ENCODE measurements at places on chromosomes 12 and 14.
A peak's percentile ranks its signal among the peaks of the same experiment; 100 is the strongest.

- no peak for DNase-seq
Measured at GRCh38 chr12:76569685-76570604, 10.4 kb upstream of the OSBPL8 start.

DNA sequence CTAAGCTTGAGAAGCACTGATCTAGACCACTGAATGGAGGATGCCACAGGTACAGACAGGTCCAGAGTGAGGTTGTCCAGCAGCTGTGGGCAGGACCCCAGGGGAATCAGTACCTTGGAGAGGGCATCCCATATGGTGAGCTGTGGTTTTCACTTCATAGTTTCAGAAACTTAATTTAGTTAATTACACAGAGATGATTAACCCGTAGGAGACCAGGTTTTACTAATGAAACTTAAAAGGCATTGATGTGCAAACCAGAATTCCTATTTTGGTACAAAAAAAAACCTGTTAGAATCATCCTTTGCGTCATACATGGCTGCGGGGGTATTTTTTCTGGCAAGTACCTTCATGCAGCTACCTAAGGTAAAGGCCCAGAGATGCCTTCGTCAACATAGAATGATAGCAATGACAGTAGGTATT, 159.3 kb downstream of the DACT1 start:
- peak; percentile 43 for DNase-seq

- DNase-seq, result no peak
Measured at GRCh38 chr12:64091186-64091585, 130.9 kb downstream of the KICS2 start.

DNA sequence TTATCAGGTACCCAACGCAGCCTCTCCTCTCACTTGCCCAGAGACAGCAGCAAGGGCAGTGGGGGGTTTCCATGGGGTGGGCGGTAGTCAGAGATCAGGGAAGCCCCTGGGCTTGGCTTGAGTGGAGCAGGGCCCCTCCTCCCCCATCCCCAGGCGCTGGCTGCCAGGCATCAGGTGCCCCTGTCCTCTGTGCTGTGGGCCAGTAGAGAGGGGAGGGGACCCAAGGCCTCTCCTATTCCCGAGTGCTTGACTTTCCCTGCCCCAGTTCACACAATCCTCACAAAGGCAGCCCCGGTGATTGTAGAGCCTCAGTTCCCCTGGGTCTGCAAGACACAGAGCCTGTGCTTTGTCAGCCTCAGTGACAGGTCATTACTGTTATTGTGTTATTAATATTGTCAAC, 57.7 kb downstream of the MVK start:
- DNase-seq, result no peak

DNA sequence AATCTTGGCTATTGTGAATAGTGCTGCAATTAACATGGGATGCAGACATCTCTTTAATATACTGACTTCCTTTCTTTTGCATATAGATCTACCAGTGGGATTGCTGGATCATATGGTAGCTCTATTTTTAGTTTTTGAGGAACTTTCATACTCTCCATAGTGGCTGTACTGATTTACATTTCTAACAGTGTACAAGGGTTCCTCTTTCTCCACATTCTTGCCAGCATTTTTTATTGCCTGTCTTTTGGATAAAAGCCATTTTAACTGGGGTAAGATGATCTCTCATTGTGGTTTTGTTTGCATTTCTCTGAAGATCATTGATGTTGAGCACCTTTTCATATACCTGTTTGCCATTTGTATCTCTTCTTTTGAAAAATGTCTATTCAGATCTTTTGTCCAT, 8.4 kb downstream of the AMDHD1 start:
- no peak for DNase-seq

- no peak for DNase-seq
Measured at GRCh38 chr14:105867961-105868599, 341.7 kb downstream of the TMEM121 start.

DNA sequence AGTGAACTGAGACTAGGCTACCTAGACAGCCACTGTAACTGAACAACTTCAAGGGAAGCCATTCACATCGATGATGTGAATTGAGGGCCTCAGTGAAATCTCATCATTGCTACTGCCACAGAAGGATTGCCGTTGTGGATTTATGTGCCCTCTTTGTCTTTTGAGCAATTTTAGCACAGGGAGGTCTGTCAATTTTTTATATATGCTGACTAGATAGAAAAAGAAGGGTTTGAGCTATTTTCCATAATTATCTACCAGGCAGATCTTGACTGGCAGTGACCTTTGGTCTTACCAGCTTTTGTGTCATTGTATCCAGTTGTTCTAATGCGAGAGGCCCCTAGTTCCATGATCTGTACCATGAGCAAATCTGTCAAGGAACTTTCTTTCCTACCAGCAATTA, 179.4 kb downstream of the ERC1 start:
- DNase-seq, result no peak

DNA sequence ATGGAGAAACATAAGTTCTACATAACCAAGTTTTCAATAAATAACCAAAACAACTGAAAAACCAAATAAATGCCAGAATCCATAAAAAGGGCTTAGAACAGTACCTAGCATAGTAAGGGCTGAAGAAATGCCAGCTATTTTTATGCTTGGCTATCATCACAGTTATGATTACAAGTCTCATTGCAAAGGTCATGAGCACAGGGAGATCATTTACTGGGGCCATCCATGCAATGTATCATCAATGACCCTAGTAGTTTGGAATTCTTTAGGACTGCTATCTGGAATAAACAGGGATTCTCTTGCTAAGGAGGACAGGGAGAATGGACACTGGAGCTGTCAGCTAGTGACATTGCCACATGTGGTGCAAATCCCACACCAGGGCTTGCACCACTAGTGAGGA, 92.5 kb upstream of the NAP1L1 start:
- no peak for DNase-seq

DNA sequence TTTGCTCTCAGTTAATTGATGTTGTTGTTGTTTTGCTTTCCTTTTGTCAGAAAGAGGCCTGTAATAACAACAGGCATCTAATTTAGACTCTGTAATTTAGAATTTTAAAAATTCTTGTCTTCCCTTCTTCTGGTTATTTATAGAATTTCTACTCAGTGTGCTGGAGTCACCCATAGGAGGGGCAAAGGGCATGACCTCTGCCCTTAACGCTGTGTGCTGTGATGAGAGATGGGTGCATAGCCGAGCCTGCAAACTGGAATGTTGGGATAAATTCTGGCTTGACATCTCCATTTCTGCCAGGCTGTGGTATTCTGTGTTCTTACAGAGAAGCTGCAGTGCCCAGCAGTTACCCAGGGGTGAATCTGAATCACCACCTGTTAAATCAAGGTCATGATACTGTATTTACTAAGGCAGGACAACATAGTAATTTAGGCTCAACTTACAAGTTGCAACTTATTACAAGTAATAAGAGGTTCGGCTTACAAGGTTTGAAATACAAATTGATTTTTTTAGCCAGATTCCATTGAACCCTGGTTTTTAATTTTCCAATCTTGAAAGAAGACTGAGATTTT, 53.3 kb downstream of the TRAF3 start:
- no peak for DNase-seq

- DNase-seq, result no peak
Measured at GRCh38 chr12:104197264-104197663, 18.3 kb upstream of the TXNRD1 start.

- DNase-seq, result no peak
Measured at GRCh38 chr14:85556267-85556666, 26.3 kb downstream of the FLRT2 start.

GRCh38 chr12:53782093-53782703, 30.4 kb upstream of the CISTR start:
- no peak for DNase-seq

DNA sequence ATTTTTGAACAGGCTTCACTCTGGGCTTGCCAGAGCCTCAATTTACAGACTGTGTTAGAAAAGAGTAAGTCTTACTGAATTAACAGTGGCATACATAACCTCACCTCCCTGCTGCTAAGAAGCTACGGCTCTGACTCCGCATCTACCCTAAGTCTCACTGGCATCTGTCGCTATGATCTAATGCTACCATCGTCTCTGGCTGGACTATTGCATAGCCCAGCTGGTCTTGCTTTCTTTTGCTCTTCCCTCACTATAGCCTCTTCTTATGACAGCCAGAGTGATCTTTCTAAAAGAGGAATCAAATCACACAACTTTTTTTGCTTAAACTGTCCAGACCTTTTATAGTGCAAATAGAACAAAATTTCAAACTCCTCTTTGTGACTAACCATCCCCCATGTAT, 81.1 kb downstream of the SLC24A4 start:
- DNase-seq, result no peak

- no peak for DNase-seq
Measured at GRCh38 chr14:75589931-75590330, 11.5 kb downstream of the FLVCR2 start.

DNA sequence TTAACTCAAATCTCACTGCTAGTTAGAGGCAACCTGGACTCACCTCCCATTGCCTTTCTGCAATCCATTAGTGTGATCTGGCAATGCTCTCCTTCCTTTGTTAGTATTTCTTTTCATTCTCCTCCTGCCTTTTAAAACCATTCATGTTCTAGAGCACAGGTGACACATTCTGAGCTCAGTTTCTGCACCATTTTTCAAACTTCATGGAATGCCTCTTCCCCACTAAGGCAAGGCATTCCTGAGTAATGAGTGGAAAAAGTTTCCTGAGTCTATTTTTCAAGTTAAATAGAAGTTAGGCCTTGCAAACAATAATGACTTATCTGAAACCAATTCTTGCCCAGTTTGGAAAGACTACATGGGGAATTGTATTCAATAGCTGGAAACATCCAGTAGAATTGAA, 1001.8 kb downstream of the BCL11B start:
- no peak for DNase-seq

GRCh38 chr12:3834774-3835173, 38.4 kb downstream of the PARP11 start:
- no peak for DNase-seq

GRCh38 chr12:95820096-95820703, 29.6 kb upstream of the NTN4 start:
- DNase-seq, result no peak

DNA sequence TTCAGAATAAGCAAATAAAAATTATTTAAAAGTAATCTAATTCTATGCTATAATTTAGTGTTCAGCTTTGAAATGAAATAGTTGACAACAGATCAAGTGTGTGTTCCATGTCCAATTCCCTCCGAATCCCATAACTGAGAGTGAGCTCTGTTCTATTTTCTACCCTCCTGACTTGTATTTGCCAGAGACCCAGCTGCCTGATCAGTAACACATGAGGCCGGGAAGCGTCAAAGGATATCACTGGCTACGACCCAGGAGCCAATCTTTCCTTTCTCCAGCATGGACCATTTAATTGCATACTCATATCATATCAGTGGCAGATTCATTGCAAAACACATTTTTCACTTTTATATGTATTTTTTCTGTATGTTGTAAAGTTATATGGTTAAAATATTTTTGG, 108.8 kb upstream of the TSPAN8 start:
- no peak for DNase-seq

All from GM18507 (cell line).